ENCODE measurements at places on chromosomes 1 and 21.
A peak's percentile ranks its signal among the peaks of the same experiment; 100 is the strongest.

DNA sequence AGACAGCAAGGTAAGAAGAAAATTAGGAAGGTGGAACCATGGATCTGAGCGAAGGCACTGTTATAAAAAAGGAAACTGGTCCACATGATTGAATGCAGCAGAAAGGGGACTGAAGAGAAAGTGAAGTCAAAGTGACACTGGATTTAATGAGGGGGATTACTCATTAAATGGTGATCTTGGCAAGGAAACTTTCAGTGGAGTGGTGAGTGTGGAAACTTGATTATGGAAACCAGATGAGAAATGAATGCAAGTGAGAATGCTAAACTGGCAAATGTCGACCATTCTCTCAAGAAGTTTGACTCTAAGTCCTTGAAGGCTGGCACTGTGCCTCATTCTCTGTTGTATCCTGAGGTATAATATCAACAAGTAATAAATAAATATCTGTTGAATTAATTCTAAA, 23.3 kb downstream of the COLGALT2 start:
- no peak for DNase-seq

DNA sequence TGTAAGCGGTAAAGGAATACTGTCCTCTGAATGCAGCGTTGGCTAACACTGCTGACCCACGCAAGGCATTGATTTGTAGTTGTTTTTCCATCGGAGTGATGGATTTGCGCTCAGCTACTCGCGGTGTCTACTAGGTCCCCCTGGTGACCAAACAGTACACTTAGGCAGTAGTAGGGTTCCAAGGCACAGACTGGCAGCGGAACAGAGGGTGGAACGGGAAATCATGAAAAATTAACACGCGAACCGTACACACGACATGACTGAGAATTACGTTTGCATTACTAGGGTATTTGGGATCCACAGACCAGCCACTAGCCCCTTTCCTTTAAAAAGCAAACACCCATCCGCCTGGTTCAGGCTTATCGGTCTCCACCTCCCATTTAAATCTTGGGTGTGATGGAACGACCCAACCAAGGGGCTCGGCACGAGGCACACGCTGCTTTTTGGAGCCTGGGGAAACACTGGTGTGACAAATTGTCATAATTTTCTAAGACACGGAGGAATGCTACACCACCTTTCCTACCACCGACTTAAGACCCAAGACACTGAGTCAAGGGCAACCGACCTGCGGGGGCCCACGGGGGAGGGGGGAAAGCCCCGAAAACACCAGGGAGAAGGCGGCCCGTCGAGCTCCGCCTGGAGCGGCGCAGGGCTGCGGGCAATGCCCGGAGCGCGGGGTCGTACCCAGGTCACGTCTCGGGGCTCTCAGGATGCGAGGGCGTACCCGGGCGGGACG, 699 bp downstream of the DIPK1A start:
- DNase-seq = peak; percentile 48

GRCh38 chr1:186783193-186783592, 45.6 kb upstream of the PLA2G4A start:
- no peak for DNase-seq

DNA sequence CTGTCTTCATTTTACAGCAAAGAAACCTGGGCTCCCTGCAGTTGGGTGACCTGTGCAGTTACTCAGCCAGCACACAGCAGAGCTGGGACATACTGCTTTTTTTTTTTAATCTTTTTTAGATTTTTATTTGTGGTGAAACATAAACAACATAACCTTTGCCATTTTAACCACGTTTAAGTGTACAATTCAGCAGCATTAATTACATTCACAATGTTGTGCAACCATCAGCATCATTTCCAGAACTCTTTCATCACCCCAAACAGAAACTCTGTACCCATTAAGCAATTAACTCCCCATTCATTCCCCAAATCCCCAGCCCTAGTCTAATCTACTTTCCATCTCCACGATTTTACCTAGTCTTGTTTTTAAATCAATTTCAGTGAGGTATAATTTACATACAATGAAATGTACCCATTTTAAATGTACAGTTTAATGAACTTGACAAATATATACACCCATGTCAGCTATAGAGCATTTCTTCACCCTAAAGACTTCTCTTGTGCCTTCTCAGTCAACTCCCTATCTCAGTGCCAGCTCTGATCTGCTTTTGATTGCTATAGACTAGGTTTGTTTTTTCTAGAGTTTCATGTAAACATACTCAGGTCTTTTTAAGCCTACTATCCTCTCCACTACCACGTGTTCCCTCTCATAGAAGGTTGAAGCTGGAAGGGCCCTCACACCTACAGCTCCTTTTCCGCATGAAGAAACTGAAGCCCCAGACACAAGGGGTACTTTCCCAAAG, 37.8 kb upstream of the C8B start:
- no peak for DNase-seq

GRCh38 chr1:58785442-58786058, 1.7 kb upstream of the JUN start:
- no peak for DNase-seq

DNA sequence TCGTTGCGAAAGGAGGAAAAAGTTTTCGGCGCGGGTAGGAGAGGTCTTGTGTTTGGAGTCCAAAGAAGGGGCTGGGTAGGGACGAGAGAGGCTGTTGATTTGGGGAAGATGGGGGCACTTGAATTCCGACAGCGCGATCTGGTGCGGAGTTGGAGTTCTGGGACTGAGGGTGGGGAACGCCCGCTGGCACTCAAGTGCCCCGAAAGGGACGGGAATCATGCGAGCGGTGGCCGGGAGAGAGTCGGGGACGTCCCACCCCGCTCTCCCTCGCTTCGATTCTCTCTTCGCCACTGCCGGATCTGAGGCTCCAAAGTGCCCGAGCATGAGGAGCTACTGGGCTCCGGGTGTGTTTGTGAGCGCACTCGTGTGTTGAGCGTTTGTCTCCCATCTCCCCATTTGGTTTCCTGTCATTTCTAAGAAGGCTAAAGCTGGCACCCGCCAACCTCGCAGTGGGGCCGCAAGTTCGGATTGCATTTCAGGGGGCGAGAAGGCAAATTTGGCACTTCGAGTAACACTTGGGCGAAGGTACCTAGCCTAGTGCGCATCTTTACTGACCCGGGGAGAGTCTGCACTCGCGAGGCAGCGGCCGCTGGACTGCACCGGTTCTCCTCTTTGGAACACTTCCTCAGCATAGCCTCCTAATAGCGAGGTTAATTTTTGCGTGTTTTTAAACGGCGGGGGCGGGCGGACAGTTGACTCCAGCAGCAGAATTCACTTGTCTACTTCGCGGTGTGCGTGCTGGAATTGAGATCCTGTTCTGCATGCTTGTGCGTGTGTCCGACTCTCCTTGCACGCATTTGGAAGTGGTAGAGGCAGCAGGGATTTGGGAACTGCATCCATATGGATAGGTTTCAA, 1.2 kb downstream of the CHRM3 start:
- DNase-seq = peak; percentile 45

All from glutamatergic neuron (in vitro differentiated cells).